Karpas-422 (cell line): ENCODE measurements at places on chromosomes 6 and 20.

DNA sequence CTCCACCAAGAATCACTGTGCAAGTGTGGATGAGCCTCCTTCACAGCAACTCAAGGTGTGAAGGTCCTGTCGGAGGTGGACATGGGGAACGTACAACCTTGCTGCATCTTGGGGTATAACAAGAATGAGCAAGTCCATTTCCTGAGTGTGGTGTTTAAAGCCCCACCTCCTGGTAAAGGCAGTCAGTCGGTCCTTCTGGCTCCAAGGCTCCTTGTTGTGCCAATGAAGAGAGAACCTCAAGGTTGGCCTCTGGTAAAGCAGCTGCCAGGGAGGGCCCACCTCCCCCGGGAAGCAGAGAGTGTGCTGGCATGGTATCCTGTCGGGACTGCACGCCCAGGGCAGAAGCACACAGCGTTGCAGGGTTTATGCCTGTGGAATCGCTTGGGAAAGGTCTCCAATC is 12.4 kb upstream of the MAS1 start:
- DNase-seq: no peak

DNA sequence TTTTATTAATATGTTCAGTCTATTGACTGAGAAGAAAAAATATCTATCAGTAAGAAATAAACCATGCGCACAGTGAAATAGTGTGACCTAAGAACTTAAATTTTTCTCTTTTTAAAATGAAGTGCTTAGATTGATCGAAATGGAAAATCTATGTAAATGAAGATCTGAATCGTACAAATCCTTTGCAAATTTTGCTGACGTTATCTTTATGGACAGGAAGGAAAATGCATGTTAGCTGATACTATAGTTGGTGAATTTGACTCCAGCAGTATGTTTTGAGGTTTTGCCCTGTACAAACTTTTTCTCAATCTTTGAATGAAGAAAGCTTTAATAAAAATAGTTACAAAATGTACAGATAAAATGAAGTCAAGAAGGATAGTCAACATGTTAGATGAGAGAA is 82.9 kb downstream of the NRN1 start:
- no peak for DNase-seq

- DNase-seq: peak; percentile 61
Measured at GRCh38 chr6:31842053-31842452, 14.5 kb downstream of the HSPA1B start.

GRCh38 chr6:30893001-30893591 is 8.8 kb downstream of the DDR1 start:
- DNase-seq: no peak

GRCh38 chr6:88997327-88997726 is 33.9 kb upstream of the RNGTT start:
- DNase-seq: no peak

DNA sequence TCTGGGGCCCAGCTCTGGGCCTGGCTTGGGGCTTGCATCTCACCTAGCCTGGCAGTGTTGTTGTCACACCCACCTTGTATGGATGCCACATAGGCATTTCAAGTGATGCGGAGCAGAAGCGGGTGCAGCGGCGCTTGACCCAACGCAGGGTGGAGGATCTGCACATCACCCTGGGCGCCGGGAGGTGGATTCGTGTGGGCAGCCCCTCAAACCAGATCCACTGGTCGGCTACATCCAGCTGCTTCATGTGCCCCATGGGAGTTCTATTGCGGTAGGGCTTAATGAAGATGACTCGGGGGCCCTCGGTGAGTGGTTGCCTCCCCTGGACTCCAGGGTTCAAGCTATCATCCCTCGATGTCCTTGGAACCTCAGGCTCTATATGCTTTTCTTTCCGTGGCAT is 3.2 kb downstream of the TP53TG5 start:
- no peak for DNase-seq

DNA sequence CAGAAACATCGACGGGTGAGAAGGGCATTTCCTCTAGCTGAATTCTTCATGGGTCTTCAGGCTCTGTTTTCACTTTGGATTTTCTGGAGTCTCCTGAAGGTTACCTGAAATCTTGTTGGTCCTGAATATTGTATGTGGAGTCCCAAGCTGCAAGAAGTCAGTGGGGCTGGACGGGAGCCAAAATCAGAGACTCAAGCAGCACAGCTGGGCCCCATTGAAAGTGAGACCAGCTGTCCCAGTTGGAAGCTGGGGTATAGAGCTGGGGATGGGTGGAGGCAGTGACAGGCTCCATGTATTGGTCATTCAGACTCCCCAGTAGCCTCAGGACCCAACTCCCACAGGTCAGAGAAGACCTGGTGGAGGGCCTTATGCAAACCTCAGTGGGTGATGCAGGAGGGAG is 111.3 kb upstream of the MLN start:
- no peak for DNase-seq

DNA sequence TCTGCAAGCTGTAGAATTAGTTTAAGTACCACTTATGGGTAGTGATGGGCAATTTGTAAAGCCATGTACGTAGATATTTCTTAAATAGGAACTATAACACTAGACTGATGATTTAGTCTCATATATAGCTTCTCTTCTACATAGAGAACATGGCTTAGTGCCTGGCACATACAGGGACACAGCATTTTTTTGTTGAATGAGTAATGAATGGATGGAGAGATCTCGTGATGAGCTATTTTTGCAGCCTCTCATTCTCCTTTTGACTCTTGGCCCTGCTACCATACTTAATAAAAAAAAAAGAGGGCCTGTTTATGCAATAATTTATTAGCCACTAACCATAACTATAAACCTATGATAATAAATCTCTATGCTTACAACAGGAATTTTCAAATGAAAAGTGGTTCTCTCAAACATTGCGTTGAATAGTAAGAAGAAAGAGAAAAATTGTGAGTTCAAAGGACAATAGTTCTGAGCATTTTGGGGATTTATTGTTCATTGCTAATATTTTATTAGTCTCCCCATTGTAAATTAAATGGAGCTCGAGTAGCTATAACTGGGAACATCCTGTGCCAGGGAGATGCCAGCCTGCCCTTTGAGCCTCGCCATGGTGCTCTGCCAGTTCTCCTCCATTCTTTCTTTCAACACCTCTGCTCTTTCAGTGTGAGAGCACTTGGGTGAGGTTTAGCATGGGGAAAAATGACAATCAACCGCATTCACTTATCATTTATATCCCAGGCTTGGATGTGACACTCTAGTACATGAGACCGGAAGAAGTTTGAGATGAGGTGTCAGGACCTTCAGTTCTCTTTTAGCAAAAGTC is 14.7 kb upstream of the RCAN2 start:
- no peak for DNase-seq
